ENCODE measurements at places on chromosomes 3 and 15.

DNA sequence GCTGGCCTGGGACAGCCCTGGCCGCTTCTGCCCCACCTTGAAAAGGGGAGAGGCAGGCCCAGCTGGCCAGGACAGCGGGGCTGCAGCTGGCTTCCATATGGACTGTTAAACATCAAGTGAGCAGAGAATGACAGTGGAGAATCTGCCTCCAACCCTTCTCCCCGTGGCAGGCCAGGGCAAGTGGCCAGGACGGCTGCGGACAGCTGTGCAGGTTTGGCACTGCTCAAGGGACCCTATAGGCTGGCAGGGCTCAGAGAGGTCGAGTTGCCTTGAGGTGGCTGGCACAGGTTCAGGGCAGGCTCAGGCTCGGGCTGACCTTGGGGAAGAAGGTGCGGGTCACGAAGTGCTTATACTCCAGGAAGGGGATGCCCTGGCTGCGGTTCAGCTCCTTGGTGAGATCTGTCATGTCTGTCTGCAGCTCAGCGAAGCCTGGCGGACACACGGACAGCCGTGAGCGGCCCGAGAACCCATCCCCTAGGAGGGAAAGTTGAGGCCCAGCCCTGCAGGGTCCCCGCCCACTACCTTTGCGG lies 24.3 kb downstream of the H1-8 start:
- no peak for DNase-seq

DNA sequence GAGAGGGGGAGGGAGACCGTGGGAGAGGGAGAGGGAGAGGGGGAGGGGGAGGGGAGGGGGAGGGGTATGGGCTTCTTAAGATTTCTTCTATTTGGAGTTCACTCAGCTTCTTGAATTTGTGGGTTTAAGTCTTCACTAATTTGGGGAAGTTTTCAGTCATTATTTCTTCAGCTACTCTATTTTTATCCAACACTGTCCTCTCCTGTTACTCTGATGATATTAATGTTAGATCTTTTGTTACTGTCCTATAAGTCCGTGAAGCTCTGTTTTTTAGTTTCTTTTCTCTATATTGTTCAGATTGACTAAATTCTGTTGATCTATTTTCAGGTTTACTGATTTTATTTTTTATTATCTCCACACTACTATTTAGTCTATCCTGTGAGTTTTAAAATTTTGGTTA lies 351.5 kb upstream of the TPM1 start:
- DNase-seq = no peak

GRCh38 chr3:196232154-196232881 lies 16.0 kb downstream of the SLC51A start:
- no peak for DNase-seq

DNA sequence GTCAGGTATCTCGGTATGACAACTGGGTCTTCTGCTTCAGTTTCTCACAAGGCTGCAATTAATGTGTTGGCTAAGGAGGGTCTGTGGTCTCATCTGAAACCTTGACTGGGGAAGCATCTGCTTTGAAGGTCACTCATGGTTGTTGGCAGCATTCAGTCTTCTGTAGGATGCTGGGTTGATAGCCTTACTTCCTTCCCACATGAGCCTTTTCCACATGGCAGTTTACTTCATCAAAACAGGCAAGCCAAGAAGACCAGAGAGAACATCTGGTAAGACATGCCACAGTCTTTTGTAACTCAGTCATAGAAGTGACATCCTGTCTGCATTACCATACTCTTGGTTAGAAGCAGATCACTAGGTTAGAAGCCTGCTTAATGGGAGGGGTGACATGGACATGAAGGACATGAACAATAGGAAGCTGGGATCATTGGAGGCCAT lies 49.5 kb downstream of the CMC1 start:
- no peak for DNase-seq

- DNase-seq = no peak
Observed at GRCh38 chr3:123405021-123405420, 43.9 kb downstream of the ADCY5 start.

GRCh38 chr3:176141837-176142236 lies 1055.4 kb downstream of the TBL1XR1 start:
- no peak for DNase-seq

DNA sequence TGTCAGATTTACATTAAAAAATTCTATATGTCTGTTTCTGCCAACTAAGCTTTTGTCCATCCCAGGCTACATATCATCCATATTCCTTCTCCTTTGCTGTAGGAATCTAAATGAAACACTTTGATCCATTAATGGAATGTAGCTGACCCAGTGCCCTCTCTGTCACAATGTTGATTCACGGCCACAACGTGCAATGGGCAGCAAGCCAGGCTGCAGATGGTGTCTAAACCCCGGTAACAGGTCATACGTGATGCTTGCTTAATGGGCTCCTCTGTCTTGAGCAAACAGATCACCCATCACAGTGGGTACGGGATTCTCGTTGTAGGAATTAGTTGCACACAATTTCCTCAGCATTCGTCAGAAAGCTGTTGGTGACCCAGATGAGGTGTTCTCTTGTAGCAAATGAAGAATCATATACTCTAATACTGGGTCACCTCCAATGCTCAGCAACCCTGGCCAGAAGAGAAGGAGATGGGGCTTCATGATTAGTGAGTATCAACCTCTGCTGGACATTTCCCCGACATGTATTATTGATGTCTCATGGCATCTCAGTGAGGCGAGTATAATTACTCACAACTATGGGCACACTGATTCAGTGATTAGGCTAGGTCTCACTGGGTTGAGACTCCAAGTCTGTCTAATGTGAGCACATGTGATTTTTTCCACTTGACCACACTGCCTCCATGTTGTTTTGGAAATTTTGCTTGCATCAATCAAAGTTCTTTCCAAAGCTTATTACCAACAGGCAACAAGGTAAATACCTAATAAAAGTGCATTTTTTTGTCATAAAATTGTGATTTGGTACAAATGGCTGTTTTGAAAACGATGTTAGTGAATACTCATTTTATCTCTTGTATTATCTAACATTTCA lies 12.9 kb upstream of the DCBLD2 start:
- no peak for DNase-seq

GRCh38 chr3:115715241-115715745 lies 92.0 kb downstream of the GAP43 start:
- no peak for DNase-seq

DNA sequence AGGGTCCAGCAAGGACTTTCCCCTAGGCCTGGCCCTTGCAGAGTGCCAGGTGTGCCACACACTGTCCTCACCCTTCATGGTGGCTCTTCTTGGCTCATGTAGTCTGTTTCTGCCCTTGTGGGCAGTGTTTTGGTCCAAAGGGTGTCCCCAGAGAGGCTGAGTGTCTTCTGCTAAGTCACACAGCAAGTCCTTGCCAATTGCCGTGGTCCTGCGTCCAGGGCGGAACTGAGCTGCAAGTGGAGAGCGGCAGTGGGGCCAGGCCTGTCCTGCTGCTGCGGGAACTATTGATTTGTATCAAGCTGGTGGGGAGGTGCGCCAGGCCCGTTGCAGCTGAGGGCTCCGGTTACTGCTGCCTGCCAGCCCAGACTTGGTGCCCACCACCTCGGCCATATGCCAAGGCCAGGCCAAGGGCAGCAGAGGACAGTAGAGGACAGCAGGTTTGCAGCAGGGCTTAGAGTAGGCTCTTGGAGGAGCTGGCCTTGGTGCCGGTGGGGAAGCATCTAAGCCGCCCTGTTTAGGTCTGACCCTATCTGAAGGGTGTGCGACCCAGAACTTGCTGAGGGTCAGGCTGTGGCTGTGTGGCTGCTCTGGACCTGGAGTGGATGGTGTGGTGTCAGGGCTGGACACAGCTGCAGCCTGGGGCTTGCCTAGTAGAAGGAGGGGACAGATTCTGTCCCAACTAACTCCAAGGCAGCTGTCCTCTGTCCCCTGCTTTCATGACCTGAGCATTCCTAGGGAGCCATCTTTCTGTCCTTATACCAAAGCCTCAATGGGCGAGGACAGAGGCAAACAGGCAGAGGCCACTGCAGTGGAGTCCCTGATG lies 4.5 kb downstream of the AMIGO3 start:
- DNase-seq = no peak

- no peak for DNase-seq
Observed at GRCh38 chr3:188200481-188200880, 46.5 kb downstream of the LPP start.

DNA sequence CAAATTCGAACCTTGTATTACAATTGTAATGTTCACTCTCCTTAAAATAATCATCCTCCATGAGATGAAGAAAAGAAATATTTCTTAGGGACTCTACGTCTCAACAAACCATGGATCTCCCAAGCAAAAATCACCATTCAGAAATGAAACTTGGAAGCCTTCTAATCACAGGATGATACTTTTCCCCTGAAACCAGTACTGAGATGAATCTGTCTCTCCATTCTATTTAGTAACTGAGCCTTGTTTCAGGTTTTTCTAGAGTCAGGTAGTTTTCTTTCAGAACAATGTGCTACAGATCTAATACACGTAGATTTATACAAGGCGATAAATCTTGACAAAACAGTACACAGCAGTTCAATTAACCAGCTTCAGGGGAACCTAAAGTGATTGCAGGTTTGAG lies 660.1 kb upstream of the CBLB start:
- no peak for DNase-seq

GRCh38 chr15:68843425-68844311 lies 23.0 kb upstream of the ANP32A start:
- no peak for DNase-seq

DNA sequence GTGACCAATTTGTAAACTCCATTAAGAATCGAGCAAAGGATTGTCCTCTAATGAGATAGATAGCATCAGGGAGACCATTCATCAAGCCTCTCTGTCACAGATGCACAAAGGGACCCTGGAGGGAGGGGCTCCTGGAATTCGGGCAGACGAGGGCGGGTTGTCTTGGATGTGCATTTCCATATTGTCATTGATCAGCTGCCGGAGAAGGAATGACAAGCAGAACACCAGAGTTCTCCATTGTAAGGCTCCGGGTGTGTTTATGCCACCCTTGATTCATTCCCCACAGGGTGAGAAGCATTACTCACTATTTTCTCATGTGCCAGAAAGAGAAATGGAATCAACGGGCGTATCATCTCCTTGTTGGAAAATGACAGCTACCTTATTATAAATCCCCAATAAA lies 167.5 kb downstream of the EBLN2 start:
- DNase-seq = no peak

DNA sequence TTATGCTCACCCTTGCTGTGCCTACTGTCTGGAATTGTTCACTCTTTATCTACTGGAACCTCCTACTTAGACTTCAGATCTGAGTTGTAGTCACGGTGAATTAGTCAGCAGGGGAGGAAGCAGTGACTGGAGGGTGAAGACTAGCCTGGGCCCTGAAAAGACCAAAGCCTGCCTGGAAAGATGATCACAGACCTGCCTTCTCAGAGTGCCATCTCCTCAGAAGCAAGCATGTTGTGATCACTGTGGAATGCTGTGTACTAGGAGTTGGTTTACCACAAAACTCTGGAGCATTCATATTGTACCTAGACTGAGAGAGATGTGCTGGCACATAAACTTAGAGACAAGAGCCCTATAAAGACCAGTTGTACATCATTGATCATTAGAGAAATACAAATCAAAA lies 100.7 kb upstream of the SCN10A start:
- DNase-seq = no peak

DNA sequence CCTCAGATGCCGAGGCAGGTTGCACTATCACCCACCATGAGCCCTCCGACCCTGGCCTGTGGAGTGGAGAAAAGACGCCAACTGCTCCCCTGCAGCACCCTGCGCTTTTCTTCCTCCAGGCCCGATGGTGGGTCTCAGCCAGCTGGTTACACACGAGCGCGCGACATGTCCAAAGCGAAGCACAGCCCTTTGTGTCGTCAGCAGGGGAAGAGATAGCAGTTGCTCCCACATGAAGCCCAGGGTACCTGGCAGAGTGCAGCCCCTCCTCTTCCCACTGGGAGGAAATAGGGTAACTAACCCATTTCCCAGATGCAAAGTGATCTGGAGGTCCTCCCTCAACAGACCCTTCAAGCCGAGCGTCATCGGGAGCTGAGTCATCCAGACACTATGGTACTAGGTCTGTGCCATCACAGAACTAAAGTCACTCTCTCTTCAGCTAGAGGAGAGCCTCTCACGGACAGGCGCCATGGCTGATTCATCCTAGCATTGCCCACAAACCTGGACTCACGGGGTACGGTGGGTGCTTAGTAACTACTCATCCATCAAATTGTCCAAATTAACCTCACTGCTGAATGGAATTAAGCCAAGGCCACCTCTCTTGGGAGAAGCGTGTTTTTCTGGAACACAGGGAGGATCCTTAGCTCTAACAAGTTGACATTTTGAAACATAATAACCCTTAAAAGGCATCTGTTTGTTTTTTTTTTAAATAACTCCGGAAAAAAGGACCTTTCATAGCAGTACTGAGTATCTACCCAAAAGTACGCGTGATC lies 45.2 kb upstream of the BDH1 start:
- DNase-seq = no peak

DNA sequence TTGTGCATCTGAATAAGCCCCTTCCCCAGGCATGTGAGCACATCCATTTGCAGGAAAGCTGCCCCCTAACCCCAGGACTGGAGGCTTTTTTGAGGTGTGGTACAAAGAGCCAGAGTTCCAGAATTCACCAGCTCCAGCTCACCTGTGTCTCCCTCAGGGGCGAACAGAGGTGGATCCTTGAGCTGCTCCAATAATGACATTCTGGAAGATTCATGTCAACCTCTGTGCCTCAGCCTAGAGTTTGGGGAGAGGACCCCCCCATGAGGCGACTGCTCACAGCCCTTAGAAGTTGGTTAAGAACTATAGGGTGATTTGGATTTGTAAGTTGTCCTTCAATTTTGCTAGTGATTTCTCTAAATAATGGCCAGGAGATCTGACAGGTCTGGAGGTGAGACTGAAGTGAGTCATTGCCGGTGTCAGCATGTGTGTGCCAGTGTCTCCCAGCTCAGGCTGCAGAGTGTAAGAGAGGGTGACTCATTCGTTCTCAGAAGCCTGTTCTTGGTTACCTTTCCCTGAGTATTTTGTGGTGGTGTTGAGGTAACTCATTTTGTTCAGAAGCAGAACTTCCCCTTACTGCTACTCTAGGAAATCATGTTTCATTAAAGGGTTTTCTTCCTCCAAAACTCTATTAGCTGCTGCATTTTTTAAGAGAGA lies 136.9 kb upstream of the TOPAZ1 start:
- peak; percentile 14 for DNase-seq

- no peak for DNase-seq
Observed at GRCh38 chr15:100461049-100461448, 67.7 kb downstream of the CERS3 start.

DNA sequence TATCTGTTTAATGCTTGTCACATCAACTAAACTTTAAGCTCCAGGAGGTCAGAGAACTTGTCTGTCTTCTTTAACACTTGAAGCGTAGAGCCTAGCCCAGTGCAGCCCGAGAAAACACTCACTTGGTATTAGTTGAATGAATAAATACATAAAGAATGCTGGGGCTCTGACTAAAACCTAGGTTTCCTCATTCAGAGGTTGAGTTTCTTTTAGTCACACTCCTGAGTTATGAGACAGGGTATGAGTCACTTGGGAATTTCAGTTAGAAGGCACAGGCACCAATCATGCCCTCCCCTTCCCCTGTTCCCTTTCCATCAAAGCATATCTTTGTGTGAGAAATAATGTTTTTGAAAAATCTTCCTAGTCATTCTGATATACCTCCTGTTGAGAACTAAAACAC lies 589.8 kb upstream of the DPPA4 start:
- DNase-seq = no peak

- no peak for DNase-seq
Observed at GRCh38 chr3:100230710-100231109, 30.1 kb upstream of the TBC1D23 start.

Measured in stimulated activated CD8-positive, alpha-beta memory T cell treated with anti-CD3 and anti-CD28 coated beads, Interleukin-7, amount 100 ng/mL, for 4 hours (primary cell).